ENCODE measurements at places on chromosomes 4 and X.

DNA sequence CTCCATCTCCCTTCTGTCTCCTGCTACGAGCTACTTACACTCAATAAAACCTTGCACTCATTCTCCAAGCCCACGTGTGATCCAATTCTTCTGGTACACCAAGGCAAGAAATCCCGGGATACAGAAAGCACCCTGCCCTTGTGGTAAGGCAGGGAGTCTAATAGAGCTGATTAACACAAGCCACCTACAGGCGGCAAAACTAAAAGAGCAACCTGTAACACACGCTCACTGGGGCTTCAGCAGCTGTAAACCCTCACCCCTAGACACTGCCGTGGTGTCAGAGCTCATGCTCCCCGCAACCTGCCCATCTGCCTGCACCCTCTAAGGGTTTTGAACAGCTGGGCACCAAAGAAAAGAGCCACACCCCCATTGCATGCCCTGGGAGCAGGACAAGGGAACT is 755.4 kb upstream of the HTR2C start:
- no peak for DNase-seq

GRCh38 chr4:65918212-65918611 is 247.9 kb upstream of the EPHA5 start:
- no peak for DNase-seq

- DNase-seq = no peak
These were observed 42.5 kb downstream of the MAMLD1 start for GRCh38 chrX:150405576-150405975.

- no peak for DNase-seq
These were observed 527.2 kb downstream of the GBA3 start for GRCh38 chr4:23219779-23220408.

GRCh38 chrX:121853762-121854613 is 806.6 kb downstream of the GLUD2 start:
- DNase-seq = no peak
